ENCODE measurements at places on chromosomes 16 and 17.

DNA sequence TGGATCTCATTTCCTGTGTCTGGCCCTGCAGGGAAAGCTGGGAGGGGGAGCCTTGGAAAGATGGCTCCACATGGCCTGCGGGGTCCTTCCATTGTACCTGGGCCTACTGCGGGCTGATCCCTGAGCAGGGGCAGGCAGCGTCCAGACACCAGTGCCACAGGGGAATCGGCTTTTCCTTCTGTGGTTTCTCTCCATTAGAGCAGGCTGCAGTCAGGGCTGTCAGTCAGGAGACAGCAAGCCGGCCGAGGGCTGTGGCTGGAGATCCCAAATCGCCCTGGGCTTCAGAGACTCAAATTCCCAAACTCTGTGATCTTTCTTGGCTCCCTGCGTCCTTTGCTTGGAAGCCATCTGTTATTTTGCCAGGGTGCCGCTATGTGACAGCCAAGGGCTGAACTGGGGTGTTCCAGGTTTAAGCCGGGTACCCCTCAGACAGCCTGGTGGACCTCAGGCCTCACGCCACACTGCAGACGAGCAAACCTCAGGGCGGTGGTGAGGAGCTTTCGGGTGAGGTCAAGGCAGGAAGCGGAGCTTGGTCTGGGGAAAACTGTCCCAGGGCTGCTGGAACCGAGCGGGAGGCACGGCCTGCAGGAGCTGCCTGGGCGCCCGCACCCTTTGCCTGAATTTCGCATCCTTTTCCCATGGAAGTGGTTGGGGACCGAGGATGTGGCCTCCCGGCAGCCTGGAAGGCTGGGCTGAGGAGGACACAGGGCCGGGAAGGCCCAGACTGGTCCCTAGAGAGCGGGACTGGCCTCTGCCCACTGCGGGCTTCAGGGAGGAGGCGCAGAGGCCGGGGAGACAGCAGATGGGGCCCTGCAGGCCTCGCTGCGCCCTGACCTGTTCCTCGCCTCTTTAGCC lies 1.5 kb upstream of the CPNE7 start:
- no peak for DNase-seq

- DNase-seq, result no peak
Observed at GRCh38 chr16:50021544-50021943, 3.5 kb upstream of the CNEP1R1 start.

DNA sequence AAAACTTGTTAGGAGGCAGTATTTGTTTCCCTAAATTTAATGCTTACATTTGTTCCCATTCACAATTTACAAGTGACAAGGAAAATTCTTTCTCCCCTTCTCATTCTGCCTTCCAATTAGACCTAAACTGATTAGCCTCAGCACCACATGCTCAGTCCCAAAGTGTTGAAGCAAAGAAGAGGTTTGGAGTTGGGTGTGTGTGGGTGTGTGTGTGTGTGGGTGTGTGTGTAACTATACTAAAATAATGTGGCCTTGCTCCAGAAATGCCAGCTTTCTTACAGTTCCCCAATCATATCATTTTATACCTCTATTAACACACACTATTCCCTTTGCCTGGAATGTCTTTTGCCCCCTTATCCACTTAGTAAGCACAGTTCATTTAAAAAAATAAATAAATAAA lies 6.9 kb upstream of the UTP6 start:
- DNase-seq, result no peak

DNA sequence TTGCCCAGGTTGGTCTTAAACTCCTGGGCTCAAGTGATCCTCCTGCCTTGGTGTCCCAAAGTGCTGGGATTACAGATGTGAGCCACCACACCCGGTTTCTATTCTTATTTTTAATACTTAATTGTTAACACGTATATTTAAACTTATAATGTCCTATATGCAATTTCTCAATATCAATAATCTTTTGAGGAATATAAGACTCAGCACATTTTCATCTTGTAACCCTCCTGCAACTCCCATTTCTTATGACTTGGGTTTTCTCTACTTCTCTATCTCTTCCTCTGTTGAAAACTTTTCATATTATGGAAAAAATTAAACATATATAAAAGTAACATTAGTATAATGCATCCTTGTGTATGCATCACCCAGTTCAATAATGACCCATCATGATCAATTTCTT lies 150.7 kb downstream of the PRKCB start:
- no peak for DNase-seq

DNA sequence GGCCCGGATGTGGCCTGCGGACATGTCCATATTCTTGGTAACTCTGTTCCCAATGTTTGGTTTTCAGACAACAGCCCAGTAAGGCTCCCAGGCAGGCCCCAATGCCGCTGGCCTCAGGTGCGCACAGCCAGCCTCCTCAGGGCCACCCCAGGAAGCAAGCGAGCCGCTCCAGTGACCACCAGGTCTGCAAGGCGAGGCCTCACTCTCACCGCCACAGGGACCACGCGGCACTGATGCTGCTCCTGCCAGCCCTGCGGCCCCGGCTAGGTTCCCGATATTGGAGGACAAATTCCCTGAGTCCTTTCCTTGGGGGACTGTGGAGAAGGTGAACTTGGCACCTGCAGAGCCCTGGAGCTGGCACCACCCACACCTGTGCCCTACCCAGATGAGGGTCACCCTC lies 19.0 kb downstream of the PDIA2 start:
- no peak for DNase-seq

DNA sequence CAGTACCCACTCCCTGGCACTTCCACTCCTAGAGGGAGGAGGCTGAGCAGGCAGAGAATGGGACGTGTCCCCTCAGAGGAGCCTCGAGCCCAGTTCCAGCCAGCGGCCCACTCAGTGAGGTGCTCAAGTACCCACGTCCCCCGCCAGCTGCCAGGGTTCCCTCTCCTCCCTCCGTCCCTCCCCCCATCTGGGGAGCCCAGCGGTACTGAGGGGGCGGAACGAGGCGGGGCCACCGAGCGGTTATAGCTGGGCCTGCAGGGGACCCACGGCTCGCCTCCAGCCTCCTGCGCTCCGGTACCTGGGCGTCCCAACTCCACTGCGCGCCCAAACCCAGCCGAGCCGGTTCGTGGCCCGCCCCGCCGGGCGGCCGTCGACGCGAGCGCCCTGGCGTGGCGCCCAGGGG lies at the start of gene NPW:
Gene NPW, plus strand, starts transcription at position 268 of the 403 bp plus-strand sequence.
- DNase-seq, result no peak

DNA sequence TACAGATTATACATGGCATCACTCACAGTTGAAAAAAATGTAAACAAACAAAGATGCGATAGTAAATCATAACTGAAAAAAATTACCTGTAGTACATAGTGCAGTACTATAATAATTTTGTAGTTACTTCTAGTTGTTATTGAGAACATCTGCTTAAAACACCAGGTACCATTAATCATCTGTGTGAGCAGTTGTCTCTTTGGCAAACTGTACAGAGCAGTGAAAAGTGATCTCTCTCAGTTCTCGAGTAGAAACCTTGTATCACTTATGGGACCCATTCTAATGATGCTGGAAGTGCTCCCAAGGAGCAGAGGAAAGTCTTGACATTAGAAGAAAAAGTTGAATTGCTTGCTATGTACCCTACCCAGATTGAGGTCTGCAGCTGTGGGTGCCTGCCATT lies 8.9 kb upstream of the TENT4B start:
- DNase-seq, result no peak

DNA sequence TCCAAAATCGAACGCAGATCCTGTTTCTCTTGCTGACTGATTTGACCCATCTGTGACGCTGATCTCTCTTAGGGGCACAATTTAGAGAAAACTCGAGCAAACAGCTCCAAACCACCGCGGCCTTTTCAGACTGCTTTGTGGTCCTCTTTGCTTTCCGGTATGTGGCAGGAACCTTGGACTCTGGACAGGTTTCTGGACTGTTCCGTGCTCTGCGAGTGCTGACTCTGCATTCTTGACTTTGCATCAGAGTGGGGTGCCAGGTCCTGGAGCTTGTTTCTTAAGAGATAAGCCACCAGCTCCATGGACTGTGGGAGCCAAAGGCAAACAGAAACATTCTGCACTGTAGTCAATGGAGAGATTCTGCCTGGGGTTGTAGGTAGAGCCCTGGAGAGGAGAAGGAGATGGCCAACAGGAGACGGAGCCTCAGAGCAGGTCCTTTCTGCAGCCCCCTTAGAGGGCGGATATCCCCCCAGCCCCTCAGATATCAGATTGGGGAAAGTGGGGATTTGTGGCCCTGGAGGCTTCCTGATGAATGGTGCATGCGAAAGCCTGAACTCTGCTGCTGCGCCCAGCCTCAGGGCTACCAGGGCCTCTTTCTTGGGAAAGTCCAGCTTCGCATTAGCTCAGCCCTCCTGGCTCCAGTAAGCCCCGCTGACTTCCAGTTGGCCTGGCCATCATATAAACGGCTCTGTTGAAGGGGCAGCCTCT lies 65.6 kb downstream of the WIPI1 start:
- no peak for DNase-seq

- DNase-seq, result no peak
Observed at GRCh38 chr17:56540836-56541235, 52.7 kb upstream of the NOG start.

DNA sequence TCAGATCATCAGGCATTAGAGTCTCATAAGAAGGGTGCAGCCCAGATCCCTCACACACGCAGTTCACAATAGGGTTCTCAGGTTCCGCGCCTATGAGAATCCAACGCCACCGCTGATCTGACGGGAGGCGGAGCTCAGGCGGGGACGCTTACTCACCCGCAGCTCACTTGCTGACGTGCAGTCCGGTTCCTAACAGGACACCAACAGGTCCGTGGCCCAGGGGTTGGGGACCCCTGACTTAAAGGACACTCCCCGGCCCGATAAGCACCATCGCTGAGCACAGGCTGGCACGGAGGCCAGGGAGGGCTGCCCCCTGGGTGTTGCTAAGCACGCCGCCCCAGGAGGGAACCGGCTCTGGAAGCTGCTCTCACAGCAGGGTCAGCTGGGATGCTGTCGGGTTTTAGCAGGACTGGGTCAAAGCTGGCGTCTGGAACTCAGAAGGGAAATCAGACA lies 30.1 kb upstream of the BAHCC1 start:
- DNase-seq, result no peak

GRCh38 chr16:82699260-82699659 lies 72.5 kb downstream of the CDH13 start:
- DNase-seq, result no peak

GRCh38 chr17:79645022-79645776 lies 34.3 kb upstream of the RBFOX3 start:
- DNase-seq, result no peak

GRCh38 chr16:1350691-1351090 lies 987 bp downstream of the TSR3 start:
- DNase-seq, result no peak

DNA sequence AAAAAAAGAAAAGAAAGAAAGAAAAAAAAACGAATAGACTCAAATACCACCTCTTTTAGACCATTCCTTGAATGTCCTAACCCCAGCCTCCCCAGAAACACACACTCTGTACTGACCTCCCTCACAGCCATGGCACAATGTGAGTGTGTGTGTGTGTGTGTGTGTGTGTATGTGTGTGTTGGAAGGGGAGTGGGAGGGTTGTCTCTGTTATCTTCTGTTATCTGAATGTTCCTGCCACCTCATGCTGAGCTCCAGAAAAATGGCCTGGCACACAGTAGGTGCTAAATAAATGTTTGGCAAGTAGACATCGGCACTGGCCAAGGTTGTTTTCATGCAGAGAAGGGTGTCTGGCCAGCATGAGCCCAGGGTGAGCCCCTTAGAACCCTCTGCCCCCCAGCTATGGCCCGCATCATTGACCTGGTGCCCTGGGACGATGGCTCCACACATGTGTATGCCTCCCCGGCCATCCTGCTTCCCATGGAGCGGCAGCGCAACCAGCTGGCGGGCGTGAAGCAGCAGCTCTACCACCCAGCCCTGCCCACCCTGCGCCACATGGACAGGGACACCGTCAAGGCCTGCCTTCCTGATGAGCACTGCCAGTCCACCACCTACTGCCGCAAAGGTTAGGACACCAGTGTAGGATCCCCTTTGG lies 6.6 kb upstream of the CNGB1 start:
- no peak for DNase-seq

DNA sequence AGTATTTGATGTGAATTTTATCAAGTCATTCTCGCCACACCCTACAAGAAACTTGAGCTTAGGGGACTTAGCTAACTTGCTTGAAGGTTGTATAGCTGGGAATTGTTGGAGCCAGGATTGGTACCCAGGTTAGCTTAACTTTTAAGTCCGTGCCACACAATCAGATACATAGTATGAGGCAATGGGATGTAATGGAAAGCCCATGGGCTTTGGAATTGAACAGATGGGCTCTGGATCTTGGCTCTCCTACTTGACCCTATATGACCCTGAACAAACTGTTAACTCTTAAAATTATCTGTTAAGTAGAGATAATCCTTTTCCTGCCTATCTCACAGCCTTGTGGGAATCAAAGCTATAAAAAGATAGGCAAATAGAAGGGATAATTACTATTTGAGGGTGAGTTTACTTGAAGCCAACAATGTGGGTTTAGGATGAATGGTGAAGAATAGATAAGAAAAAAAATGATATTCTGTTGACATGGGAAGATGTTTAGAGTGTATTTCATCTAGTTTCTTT lies 51.9 kb upstream of the CACNG3 start:
- no peak for DNase-seq

- no peak for DNase-seq
Observed at GRCh38 chr17:896953-897661, 82.5 kb downstream of the NXN start.

- DNase-seq, result no peak
Observed at GRCh38 chr16:530111-530817, 2.8 kb downstream of the CAPN15 start.

DNA sequence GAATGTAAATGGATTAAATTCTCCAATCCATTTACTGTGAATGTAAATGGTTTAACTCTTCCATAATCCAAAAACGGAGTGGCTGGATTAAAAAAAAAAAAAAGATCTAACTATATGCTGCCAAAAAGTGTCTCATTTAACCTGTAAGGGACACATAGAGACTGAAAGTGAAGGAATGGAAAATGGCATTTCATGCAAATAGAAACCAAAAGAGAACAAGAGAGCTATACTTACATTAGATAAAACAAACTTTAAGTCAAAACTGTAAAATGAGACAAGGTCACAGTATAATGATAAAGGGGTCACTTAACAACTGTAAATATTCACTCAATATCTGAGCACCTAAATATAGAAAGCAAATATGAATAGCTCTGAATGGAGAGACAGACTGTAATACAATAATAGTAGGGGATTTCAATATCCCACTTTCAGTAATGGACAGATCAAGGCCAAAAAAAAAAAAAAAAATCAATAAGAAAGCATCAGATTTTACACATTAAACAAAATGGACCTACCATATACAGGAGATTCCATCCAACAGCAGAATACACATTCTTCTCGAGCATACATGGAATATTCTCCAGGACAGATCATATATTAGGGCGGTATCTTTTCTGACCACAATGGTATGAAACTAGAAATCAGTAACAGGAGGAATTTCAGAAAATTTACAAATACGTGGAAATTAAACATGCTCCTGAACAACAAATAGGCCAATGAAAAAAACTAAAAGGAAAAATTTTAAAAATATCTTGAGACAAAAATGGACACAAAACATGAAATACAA lies 36.4 kb downstream of the CDR2 start:
- DNase-seq, result no peak

- DNase-seq, result no peak
Observed at GRCh38 chr16:56915336-56916119, 16.4 kb upstream of the HERPUD1 start.

DNA sequence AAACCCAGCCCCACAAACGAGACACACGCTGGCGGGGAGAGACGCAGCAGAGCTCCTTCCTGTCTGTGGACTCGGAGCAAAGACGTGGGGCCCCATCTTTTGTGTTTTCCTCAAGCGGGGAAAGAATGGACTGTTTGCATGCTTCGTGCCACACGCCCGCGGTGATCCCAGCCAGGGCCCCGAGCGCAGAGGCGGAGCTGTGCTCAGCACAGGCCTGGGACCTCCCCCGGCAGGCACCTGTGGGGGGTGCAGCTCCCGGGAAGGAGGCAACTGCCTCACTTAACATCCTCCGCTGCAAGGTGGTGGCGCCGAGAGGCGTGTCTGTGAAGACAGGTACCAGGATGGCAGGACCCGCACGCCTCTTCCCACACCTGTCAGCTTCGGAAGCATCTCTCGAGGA lies 19.1 kb downstream of the TRARG1 start:
- peak; percentile 9 for DNase-seq

All from stimulated activated CD8-positive, alpha-beta memory T cell treated with anti-CD3 and anti-CD28 coated beads, Interleukin-2, amount 100 ng/mL, for 1 hour (primary cell).